Forelimb muscle (tissue), 1 donor: ENCODE measurements at places on chromosomes 7 and 10. TPM values are rescaled to one million over a fixed set of nuclear protein-coding genes. Genes with fewer than 3 reads are reported as not detected.

GRCh38 chr7:47288060-47288459, 293.9 kb downstream of the TNS3 start:
- no peak for DNase-seq

- no peak for DNase-seq
Measured at GRCh38 chr7:595621-596010, 76.0 kb upstream of the PDGFA start.

DNA sequence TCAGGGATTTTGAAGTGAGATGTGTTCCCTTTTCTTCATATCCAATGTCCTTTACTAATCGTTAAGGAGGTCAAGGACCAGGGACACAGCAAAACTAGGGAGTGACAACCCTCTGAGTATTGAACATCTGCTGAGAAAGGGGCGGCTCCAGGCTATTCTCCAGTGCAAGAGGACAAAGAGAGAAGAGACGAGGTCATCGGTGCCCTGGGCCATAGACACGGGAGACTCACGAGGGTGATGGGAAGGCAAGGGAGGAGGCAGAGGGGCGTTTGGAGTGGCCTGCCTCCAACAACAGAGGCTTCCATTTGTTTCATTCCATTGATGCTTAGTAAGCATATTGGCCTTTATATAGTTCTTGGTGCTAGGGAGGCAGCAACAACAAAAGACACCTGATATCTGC, 268.4 kb downstream of the CXCL12 start:
- no peak for DNase-seq

GRCh38 chr10:18343573-18343972, 203.3 kb downstream of the CACNB2 start:
- DNase-seq: no peak

GRCh38 chr10:69847883-69848282, 46.2 kb downstream of the COL13A1 start:
- no peak for DNase-seq

GRCh38 chr10:85578860-85579259, 787.7 kb downstream of the GRID1 start:
- no peak for DNase-seq

The ASIC3 gene
- 6.8 TPM for polyA plus RNA-seq

The WEE2 gene
- 0.09 TPM for polyA plus RNA-seq

- DNase-seq: no peak
Measured at GRCh38 chr7:9204571-9204970, 771.2 kb downstream of the NXPH1 start.

GRCh38 chr7:24504040-24504439, 69.2 kb upstream of the PALS2 start:
- DNase-seq: no peak

- DNase-seq: no peak
Measured at GRCh38 chr10:30309403-30309802, 39.7 kb downstream of the MTPAP start.

DNA sequence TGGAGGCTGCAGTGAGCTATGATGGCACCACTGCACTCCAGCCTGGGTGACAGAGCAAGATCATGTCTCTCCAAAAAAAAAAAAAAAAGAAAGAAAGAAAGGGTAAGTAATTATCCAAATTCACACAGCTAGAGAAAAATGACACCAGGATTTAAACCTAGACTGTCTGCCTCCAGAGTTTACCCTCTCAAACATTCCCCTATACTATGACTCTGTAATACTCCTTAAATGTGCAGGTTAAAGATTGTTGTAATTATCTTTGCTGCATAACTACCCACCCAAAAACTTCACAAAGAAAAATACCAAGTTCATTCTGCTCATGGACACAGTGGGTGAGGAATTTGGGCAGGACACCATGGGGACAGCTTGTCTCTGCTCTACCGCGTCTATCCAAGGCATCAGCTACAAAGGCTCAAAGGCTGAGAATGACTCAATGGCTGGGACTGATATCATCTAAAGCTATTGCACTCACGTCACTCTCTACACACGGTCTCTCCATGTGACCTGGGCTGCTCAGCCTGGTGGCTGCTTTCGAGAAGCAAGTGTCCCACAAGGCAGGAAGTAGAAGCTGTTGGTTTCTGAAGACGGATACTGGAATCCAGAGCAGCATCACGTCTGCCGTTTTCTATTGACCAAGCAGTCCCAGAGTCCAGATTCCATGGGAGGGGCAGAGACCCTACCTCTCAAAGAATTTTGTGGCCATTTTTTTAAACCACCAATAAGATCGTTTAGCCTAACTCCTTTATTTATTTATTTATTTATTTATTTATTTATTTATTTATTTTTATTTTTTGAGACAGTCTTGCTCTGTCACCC, 185.7 kb upstream of the AUTS2 start:
- DNase-seq: no peak

DNA sequence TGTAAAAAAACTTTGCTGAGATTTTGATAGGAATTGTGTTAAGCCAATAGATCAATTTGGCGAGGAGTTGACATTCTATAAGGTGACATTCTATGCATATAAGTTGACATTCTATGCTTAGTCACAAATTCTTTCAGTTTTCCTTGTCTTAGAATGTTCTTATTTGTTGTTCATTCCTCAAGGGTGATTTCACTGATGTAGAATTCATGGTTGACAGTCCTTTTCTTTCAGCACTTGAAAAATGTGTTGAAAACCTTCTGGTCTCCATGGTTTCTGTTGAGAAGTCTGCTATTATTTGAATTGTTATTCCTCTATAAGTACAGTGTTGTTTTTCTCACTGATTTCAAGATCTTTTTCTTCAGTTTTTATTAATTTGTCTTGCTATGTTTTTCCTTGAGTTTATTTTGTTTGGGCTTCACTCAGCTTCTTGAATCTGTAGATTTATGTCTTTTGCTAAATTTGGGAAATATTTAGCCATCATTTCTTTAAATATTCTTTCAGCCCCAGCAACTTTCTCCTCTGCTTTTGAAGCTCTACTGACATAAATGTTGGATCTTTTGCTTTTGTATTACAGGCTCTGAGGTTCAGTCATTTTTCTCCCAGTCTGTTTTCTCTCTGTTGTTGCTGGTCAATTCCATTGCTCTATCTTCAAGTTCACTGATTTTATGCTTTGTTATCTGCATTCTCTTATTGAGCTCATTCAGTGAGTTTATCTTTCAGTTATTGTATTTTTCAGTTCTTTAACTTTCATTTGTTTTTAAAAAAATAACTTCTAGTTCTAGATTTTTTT, 154.9 kb downstream of the SDK1 start:
- DNase-seq: no peak

The MRC1 gene
- 14.5 TPM for polyA plus RNA-seq

GRCh38 chr10:49360271-49361177, 35.4 kb downstream of the DRGX start:
- DNase-seq: no peak

GRCh38 chr7:71173955-71174354, 42.0 kb downstream of the GALNT17 start:
- DNase-seq: no peak

GRCh38 chr7:10677668-10678232, 295.9 kb upstream of the PHF14 start:
- no peak for DNase-seq

DNA sequence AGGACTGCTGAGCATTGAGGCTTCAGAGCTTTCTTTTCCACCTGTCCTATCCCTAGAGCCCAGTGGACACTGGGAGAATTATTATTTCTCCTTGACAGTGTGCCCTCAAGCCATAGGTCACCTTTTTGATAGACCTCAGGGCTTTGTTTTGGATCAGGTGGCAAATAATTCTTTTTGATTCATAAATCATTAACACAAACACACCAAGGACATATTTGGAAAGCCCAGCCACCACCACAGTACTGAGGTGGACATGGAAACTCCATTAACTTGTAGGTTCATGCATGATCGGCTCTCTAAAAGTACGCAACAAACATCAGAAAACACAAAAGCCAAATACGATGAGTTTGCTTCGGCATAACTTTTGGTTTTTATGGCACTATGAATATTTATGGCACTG, 17.8 kb upstream of the PLEKHS1 start:
- no peak for DNase-seq

The GPR15LG gene
- polyA plus RNA-seq: not detected

- DNase-seq: no peak
Measured at GRCh38 chr10:113961182-113962031, 82.3 kb upstream of the ADRB1 start.

DNA sequence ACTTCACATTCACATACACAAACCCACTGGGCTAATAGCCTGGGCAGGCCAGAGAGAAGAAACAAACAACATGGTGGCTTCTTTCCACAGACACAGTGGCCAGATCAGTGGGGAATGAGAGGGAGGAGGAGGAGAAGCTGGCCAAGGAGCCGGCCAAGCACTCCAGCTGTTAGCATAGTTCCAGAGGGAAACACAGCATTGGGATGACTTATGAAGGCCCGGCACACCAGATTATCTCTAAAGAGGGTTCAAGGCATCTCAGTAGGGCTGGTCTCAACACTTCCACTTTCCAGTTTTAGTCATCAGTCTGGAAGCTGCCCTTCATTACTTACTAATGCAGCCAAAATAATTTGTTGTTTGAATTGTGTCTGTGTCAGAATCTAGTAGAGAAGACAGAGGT, 42.1 kb upstream of the GPR26 start:
- no peak for DNase-seq

The HHEX gene
- 7.3 TPM for polyA plus RNA-seq

GRCh38 chr7:143104759-143105158, 27.1 kb upstream of the PIP start:
- DNase-seq: no peak

The RET gene
- 3.4 TPM for polyA plus RNA-seq

- no peak for DNase-seq
Measured at GRCh38 chr10:61142987-61143386, 199.0 kb upstream of the RHOBTB1 start.

DNA sequence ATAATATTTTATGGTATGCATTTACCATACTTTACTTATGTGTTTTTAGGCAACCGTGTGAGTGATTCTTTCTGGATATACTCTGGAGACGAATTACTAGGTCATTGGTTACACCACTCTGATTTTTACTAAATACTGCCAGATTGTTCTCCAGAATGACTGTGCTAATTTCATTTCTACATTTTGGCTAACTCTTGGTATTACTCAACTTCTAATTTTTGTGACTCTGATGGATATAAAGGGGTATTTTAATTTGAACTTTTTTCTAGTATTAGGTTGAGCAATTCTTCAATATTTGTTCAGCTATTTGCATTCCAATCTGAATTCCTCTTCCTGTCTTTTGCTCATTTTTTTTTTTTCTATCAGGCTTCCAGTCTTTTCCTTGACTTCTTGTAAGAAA, 223.6 kb downstream of the MDFIC start:
- no peak for DNase-seq

The EVX1 gene
- polyA plus RNA-seq: not detected

DNA sequence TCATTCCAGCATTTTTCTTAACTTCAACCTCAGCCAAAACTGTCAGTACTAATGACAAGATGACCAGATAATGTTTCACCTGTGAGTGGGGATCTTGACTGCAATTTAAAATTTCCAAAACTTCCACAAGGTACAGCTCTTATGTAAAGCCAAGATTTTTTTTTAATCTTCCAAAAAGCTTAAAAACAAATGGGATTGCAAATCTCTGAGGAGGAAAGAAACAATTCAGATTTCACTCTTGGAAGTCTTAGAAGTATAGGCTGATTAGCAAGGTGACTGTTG, 90.2 kb downstream of the AGMO start:
- DNase-seq: no peak

GRCh38 chr7:153245809-153246208, 486.3 kb downstream of the ACTR3B start:
- DNase-seq: no peak

The ATXN7L1 gene
- polyA plus RNA-seq: 6.9 TPM

The C1GALT1 gene
- 15.4 TPM for polyA plus RNA-seq

DNA sequence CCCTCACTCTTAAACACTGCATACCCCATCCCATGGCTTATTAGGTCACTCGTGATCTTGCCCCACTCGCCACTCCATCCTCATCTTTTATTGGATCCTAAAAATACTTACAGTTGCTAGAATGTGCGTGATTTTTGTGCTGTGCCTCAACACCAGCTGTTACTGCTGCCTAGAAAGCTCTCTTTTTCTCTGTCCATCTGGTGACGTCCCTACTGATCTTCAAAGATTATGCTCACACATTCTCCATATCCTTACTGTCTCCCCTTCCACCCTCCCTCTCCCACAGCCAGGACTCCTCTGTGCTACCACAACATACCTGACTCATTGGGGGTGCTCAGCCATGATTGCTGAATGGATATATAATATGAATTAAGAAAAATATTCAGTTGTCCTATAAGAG, 42.0 kb downstream of the CDK6 start:
- no peak for DNase-seq

The MYL10 gene
- polyA plus RNA-seq: 23.1 TPM

GRCh38 chr7:33707427-33707826, 197.9 kb upstream of the BMPER start:
- no peak for DNase-seq

The ELFN1 gene
- polyA plus RNA-seq: 4.7 TPM

GRCh38 chr7:104240401-104240800, 32.6 kb upstream of the ORC5 start:
- DNase-seq: no peak

DNA sequence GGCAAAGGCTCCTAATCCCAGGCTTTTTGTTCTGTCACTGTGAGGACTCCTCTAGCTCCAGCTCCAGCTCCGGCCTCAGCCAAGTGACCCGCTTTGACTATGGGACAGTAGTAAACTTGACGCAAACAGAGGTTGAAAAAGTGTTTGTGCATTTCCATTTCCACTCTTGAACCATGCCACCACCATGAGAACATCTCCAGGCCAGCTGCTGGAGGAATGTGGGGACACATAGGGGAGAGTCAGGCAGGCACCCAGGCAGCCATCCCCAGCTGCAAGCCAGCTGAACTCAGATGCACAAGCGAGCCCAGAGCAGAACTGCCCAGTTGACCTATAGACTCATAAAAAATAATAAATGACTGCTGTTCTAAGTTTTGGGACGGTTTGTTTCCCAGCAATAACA, 224.7 kb downstream of the GRID1 start:
- DNase-seq: no peak

GRCh38 chr7:142887282-142888015, 1.9 kb upstream of the TRPV6 start:
- DNase-seq: no peak

- DNase-seq: no peak
Measured at GRCh38 chr10:71143170-71143569, 69.2 kb upstream of the UNC5B start.

DNA sequence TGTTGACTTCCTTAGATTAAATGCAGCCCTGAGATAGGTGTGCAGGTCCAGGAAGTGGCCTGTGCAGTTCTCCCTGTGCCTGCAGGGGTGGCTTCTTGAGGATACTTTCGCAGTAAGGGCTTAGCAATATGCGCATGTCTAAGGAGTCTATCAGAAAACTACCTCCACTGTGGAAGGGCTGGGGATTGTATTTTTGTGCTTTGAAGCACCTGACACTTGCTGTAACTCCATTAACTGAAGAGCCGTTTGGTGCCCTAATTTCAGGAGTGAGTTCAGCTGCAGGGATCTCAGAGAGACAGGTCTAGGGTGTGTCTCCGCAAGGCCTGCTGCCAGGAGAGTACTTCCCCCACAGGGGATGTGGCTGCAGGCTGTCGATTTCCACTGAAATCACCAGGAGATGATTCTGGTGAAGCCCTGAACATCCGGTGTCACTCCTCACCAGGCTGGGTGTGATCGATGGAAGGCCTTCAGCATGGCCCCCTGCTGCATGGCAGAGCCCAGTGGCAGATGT, 35.5 kb downstream of the IKZF1 start:
- DNase-seq: no peak

- DNase-seq: no peak
Measured at GRCh38 chr7:137953665-137954470, 48.0 kb downstream of the CREB3L2 start.
